ENCODE measurements at places on chromosomes 6 and 20. TPM values are rescaled to one million over a fixed set of nuclear protein-coding genes. Genes with fewer than 3 reads are reported as not detected.

Gene GABRR1
- 0.10 TPM for total RNA-seq

Gene PTPN1
- total RNA-seq, result 86.0 TPM

Gene AVP
- total RNA-seq, result not detected

Gene MCCD1
- not detected for total RNA-seq

Gene GLO1
- 45.5 TPM for total RNA-seq

Gene FOXS1
- not detected for total RNA-seq
